ENCODE measurements at places on chromosomes 6 and 20.
A peak's percentile ranks its signal among the peaks of the same experiment; 100 is the strongest.

GRCh38 chr20:5504061-5504739, 187.4 kb upstream of the PROKR2 start:
- DNase-seq: no peak

- DNase-seq: no peak
These were observed 135.2 kb downstream of the PACRG start for GRCh38 chr6:162862941-162863340.

DNA sequence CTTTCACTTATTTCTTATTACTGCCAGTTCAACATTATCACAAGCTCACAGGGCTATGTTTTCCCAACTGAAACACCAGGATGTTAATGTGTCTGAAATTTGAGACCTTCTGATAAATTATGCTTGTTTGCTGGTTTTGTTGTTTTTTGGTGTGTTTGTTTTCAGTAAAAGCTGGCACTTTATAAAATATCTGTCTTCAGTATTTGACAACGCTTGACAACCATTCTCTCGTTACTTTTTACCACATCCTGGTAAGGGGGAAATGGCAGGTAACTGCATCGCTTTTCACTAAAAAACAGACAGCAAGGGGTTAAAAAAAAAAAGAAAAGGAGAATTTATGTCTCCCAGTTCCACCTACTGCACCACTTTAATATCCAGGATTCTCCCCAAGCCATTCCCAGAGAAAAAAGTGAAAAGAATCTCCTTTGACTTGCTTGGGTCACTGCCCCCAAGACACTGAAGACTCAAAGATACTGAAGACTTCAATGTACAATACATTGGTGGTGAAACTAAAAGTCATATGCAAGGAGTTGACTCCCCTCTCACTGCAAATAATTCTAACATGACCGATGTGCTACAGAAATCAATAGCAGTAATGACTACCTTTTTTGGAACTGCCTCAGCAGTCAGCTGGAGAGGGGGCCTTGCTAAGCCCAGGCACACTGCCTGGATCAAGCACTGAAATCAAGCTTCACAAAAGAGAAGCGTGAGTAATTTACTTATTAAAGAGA, 88.9 kb downstream of the HIVEP2 start:
- no peak for DNase-seq

GRCh38 chr20:4256874-4257273, 241.5 kb upstream of the RNF24 start:
- DNase-seq: no peak

- no peak for DNase-seq
These were observed 71.5 kb downstream of the HFE start for GRCh38 chr6:26158581-26159356.

GRCh38 chr6:5141046-5141445, 55.9 kb downstream of the PPP1R3G start:
- DNase-seq: no peak

- no peak for DNase-seq
These were observed 76.8 kb downstream of the FYN start for GRCh38 chr6:111796310-111796918.

GRCh38 chr6:52994839-52995088, 320 bp downstream of the GSTA4 start:
- peak; percentile 30 for DNase-seq

DNA sequence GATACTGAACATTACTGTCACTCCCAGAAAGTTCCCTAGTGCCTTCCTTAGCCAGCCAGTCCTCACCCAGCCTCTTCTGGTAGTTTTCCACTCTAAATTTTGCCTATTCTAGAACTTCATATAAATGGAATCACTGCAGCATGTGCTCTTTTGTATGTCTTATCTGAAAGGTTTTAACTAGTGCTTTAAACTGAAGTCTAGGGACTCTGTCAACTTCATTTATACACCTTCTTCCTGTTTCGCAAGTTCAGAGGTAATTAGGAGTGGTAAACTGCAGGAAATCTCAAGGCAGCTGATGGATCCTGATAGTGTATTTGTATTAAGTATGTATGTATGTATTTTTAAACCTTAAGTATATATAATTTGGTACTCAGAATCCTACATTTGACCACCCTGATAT, 94.3 kb downstream of the TCP11 start:
- no peak for DNase-seq

GRCh38 chr6:2285510-2285909, 40.1 kb upstream of the GMDS start:
- DNase-seq: no peak

DNA sequence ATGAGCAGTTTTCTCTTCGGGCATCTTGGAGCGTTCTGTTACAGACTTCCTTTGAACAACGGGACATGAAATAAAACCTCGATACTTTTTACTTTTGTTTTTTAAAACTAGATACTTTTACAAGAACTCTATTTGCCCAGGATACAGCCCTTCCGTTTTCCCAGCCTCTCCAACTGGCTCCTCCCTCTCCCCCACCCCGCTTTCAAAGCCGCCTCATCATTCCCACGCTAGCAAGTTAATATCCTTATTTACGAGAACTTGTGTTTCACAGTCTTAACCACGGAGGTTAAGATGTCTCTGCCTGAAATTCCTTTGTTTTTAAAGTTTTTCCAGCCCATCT, 241 bp upstream of the CFAP206 start:
- no peak for DNase-seq

Measured in HTR-8/SVneo (cell line).